Endothelial cell of umbilical vein (primary cell): ENCODE measurements at places on chromosomes 1 and 21. TPM values are rescaled to one million over a fixed set of nuclear protein-coding genes. Genes with fewer than 3 reads are reported as not detected.

DNA sequence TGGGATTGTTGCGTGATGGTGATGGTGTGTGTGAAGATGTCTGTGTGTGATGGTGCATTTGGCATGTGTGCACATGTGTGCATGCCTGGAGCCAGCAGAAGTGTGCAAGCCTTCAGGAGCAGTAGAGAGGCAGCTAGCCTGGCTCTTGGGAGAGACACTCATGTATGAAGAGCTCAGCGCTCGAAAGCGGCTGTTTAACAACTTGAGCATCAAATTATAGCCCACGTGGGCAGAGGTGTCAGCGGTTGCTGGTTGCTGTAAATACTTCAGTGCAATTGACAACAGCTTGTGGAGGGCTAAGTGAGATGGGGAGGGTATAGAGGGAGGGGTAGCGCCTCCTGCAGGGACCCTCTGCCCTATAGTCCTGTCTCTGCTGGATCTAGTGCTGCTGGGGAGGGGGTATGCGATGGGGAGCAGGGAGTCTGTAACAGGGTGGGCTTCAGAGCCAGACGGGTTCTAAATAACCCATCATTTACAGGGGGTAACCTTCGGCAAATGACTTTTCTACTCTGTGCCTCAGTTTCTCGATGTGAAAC is 21.5 kb downstream of the FOXD2 start:
- no peak overlapping the region for H3K27ac ChIP-seq
- peaks cover 24% of the 10 kb centered on the region for H3K27me3 ChIP-seq
- DNase-seq, result no peak
- H3K4me3 ChIP-seq, result no peak overlapping the region
- H3K4me1 ChIP-seq, result no peaks in the 10 kb centered on the region
- no peaks in the 10 kb centered on the region for H3K36me3 ChIP-seq

DNA sequence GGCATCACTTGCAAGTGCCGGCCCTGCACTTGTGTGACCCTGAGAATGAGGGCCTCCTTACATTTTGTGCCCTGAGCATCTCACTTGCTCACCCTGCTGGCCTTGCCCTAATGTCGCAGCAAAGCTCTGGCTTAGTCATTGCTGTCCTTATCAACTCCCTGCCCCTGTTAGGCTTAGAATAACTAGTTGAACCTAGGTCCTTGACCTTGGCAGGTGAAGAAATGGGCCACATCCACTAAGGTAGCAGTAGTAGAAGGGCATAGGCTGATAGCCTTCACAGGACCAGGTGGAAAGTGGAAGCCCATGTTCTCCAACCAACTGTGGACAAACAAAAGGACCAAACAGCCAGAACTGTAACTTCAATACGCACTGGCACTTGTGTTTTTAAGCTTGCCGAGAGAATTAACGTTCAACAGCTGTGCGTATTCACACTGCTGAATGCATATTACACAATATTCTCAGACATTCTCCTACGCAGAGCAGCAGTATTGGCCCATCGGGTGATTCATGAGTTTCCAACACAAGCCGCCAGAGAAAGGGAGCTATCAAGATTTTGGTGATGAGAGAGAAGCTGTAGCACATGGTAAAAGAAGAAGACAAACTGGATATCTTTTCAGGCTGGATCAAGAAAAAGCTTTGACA is 27.7 kb upstream of the PTGFRN start:
- H3K4me3 ChIP-seq, result no peak overlapping the region
- DNase-seq, result peak; percentile 26
- H3K4me1 ChIP-seq, result peaks cover 26% of the 10 kb centered on the region
- H3K27me3 ChIP-seq, result no peaks in the 10 kb centered on the region
- no peaks in the 10 kb centered on the region for H3K36me3 ChIP-seq

DNA sequence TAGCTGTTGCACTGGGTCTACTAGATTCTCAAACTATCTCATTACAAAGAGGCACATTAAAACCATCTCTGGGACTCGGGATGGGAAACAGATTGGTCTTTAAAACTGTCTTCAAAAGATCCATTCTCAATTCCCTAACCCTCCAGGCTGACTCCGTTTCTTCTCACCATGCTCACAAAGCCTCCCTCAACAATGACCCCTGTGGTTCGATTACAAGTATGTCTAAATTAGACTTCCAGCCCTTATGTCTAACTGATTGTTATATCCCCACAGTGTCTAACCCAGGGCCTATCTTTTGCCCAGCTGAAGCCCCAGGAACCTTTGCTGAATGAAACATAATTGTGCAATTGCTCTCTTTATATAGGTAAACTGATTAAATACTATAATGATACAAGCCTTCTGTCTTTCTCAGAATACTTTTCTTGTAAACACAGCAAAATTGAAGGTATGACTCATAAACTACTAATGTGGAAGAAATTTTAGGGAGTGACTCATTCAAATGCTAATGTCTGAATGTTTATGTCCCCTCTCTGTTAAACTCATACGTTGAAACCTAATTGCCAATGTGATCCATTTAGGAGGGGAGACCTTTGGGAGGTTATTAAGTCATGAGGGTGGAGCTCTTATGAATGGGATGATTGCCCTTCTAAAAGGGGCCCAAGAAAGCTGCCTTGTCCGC is 65.6 kb upstream of the DAB1 start:
- no peaks in the 10 kb centered on the region for H3K27me3 ChIP-seq
- no peaks in the 10 kb centered on the region for H3K4me1 ChIP-seq
- H3K4me3 ChIP-seq, result no peak overlapping the region
- H3K36me3 ChIP-seq, result no peaks in the 10 kb centered on the region

DNA sequence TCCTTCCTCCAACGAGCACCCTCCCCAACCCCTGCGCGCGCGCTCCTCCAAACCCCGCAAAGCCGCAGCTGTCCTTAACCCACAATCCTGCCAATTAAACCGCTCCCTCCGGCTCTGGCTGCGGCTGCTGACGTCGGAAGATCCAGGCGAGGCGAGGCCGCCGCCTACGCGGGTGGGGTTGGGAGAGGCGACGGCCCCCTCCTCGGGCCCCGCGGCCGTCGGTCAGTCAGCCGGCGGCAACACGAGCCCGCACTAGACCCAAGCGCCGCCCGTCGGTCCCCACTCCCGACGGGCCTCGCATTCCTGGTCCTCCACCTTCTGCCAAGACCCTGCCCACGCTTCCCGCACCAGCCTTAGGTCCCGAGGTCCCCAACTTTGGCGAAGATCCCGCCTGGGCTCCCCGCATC is 75.4 kb downstream of the VWA5B1 start:
- no peak for DNase-seq
- H3K36me3 ChIP-seq, result no peaks in the 10 kb centered on the region
- peaks cover 30% of the 10 kb centered on the region for H3K27me3 ChIP-seq

GRCh38 chr1:226512076-226512728 is 36.4 kb upstream of the STUM start:
- no peaks in the 10 kb centered on the region for H3K4me1 ChIP-seq
- no peak overlapping the region for H3K27ac ChIP-seq
- peaks cover 9% of the 10 kb centered on the region for H3K27me3 ChIP-seq
- no peak for DNase-seq

GRCh38 chr1:164802529-164803282 is 243.7 kb downstream of the PBX1 start:
- DNase-seq, result no peak
- H3K4me1 ChIP-seq, result peaks cover 6% of the 10 kb centered on the region
- no peaks in the 10 kb centered on the region for H3K36me3 ChIP-seq
- H3K4me3 ChIP-seq, result no peak overlapping the region
- no peaks in the 10 kb centered on the region for H3K27me3 ChIP-seq

The PTPRU gene
- 2.6 and 3.3 TPM in 2 replicates for total RNA-seq

The CTTNBP2NL gene
- 94.4 and 96.4 TPM in 2 replicates for total RNA-seq
